Stimulated activated CD4-positive, alpha-beta T cell treated with anti-CD3 and anti-CD28 coated beads, Interleukin-4, amount 100 ng/mL, for 48 hours (primary cell): ENCODE measurements at places on chromosomes 6 and 20.

GRCh38 chr20:5989539-5989938 is 39.1 kb downstream of the MCM8 start:
- no peak for DNase-seq

DNA sequence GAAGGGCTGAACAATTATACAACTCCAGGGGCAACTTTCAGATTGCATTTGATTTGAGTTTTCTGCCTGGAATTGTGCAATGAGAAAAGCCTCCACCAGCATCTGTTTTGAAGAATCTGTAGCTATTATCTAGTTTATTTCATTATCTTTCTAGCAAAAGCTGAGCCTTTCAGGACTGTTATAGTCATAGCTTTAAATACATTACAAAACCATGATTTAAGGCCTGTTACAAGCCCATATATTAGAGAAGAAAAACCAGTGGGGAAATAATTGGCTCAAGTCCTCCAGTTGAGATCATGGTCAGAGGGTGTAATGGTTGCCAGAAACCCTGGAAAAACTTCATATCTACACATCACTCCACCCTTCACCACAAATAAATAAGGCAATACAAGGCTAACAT is 676.2 kb downstream of the HDGFL1 start:
- DNase-seq, result no peak

DNA sequence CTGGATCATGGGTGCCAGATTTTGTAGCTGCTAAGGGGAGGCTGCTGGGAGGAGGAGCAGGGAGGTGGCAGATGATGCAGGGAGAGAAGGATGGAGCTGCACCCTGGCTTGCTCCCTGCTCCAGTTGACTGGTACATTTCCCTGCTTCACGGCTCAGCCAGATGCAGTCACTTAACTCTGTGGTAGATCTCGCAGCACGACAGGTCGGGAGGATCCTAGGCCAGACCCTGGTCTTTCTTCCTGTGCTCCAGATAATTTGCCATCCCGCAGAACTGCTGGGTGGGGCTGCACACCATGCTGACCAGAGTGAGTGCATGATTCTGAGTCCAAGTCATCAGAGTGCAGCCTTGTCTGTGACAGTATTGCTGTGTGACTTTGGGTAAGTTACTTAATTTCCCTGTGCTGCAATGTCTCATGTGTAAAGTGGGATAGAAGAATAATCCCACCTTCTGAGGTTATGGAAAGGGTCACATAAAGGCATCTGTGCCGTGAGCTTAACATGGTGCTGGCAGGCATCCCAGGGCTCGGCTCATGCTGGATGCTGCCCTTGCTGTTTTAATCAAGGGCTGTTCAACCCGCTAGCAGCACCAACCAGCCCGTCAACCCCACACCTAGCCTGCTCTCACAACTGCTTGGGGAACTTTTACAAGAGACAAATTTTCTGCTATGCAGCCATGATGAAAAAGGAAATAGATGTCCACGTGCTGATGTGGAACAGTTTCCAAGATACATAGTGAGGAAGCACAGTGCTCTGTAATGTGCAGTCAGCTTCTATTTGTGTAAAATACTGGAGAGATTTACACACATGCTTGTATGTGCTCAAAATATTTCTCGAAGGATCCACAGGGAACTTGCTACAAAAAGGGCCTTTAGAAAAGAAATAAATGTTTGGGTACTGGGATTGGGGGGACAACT is 257.9 kb downstream of the CDH26 start:
- DNase-seq, result no peak

GRCh38 chr6:163620670-163621330 is 206.3 kb downstream of the QKI start:
- DNase-seq, result no peak

- no peak for DNase-seq
These were observed 89.6 kb upstream of the SLC35F1 start for GRCh38 chr6:117817499-117817898.

DNA sequence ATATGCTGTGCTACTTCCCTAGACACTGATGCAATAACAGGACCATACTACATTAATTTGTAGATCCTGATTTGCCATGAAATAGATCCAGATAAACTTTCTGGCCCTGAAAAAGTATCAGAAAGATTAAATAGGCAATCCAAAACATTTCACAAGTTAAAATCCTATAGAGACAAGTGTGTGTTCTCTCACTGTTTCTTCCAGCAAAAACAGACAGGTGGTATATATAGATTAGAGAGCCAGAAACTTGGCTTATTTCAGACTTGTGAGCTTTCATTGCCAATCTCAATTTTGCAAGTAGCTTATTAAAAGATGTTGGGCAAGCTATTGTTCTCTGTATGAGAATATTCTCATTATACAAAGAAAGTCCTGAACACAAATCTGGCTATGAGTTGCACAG is 289.1 kb upstream of the MANEA start:
- DNase-seq, result no peak

DNA sequence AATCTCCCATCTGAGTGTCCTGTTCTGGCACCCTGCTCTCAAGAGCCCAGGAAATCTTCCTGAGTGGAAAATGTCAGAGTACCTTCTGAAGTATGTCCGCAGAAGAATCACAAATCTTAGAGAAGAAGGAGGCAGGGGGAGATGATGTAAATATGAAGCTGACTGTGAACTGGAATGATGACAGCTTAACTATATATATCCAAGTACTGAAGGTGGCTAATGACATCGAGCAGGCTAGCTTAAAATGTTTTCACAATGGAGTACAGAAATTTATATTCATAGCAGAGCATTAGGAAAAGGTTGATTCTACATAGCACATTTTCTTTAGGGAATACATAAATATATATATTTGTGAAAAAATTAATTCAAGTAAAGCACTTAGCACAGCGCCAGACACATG is 64.3 kb downstream of the BMP5 start:
- DNase-seq, result no peak

GRCh38 chr20:32356622-32357374 is 1.3 kb upstream of the ASXL1 start:
- no peak for DNase-seq

GRCh38 chr6:7640607-7641577 is 50.9 kb downstream of the SNRNP48 start:
- no peak for DNase-seq

- DNase-seq, result peak; percentile 77
These were observed 1.2 kb downstream of the STK35 start for GRCh38 chr20:2102585-2103460.

DNA sequence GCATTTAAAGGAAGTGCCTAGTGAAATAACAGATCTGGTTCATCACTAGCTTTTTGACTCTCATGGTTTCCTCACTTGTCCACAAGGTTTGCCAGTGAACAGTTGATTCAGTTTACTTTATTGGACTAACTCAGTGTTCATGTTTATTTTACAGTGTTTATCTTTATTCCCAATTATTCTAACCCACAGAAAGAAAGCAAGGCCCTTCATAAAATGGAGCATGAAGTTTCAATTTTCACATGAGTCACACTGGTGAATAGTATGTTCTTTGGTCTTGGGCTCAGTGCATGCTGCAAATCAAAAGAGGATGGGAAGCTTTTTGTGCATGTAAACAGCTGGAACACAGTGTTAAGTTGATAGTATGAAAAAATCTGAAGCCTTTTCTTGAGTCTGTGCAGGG is 217.6 kb upstream of the HDDC2 start:
- no peak for DNase-seq

- DNase-seq, result no peak
These were observed 23.9 kb upstream of the ASF1A start for GRCh38 chr6:118869894-118870589.

DNA sequence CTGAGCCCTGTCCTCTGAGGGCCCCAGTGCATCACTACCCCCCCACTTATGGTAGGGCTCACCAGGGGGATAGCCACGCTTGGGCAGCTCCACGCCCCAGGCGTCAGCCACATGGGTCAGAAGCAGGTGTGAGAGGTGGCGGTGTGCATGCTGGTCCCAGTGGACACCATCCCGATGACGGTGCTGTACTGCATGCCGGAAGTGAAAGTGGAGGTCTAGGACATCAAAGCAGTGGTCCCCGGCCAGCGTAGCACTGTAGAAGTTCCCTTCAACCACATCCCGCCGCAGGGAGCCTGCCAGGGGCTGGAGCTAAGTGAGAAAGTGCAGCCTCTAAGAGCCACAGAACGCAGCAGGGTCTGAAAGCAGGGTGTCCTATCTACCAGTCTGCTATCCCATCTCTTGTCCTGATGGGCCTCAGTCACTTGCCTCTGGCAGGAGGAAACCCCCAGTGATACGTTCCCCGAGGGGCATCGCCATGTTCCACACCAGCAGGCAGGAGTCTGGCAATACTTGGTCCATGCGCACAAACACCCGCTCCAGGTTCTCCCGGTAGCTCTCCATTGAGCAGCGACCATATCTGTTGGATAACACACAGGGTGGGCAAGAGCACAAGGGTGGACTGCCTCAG is 2.2 kb downstream of the PCED1A start:
- DNase-seq, result no peak

GRCh38 chr6:156125844-156126243 is 651.3 kb upstream of the ARID1B start:
- no peak for DNase-seq

DNA sequence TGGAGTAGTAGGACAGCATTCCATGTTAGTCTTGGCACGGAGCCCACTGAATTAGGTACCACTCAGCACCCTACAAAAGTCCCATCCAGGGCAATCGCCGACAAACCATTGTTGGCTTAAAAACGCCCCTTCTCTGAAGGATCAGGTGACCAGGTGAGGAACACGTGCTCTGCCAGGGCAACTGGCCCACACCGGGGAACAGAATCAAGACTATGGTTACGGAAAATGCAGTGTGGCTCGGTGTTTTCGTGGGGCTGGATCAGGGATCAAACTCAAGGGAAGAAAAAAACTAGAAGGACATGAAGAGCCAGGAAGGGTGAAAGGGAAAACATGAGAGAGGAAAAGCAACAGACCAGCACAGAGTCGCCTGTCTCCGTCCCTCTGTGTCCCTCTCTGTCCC is 177.8 kb upstream of the ARID1B start:
- no peak for DNase-seq

GRCh38 chr6:46626228-46626909 is 26.2 kb downstream of the CYP39A1 start:
- DNase-seq, result no peak

GRCh38 chr6:19789100-19789803 is 47.9 kb upstream of the ID4 start:
- no peak for DNase-seq

DNA sequence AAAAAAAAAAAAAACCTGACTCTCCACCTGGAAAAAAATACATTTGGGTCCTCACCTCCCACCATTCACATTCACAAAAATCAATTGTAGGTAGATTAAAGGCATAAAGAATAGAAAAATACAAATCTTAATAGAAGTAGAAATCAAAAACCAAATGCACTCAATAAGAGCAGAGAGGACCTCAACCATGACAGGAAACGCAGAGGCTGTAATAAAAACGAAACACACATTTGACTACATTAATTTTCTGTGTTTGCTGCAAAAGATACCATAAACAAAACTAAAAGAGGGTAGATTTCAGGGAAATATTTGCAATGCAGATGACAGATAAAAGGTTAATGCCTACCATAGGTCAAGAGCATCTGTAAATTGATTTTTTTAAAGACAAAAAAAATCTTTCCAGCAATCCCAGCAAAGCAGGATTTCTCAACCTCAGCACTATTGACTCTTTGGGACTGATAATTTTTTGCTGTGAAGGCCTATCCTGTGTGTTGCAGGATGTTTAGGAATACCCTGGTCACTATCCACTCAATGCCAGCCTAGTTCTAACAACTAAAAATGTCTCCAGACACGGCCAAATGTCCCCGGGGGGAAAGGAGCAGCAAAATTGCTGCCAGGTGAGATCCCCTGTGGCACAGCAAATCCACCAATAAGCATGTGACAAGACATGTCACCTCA is 9.1 kb downstream of the ETV7 start:
- DNase-seq, result no peak

DNA sequence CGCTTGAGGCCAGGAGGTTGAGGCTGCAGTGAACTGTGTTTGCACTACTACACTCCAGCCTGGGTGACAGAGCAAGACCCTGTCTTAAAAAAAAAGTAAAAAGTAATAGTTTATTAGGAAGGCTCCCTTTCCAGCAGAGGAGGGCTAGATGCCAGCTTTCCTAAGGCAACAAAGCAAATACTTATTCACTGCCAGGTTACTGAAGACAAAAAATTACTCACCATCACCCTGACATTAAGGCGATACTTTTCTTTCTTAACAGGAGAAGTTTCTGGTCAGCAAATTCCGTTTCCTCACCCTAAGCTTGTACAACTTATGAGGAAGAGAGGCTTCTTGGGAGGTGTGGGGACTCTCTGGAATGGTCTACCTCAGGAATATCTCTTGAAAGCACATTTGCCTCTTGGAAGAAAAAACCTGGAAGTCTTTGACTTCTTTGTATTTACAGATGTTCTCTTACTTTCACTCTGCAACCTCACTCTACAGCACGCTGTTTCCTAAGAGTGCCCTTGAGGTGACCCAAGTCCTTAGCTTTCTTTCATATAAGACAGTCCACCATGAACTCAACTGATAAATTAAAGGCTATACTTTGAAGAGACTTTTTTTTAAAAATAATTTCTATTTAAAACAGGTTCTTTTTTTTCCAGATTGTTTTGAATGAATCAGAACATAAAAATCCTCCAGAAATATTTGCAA is 52.9 kb upstream of the TRAF3IP2 start:
- DNase-seq, result no peak

GRCh38 chr6:145148776-145149175 is 586.5 kb downstream of the EPM2A start:
- DNase-seq, result no peak
